ENCODE measurements at places on chromosomes 11 and 22.

GRCh38 chr11:123258877-123259276, 63.8 kb upstream of the CLMP start:
- DNase-seq: no peak

GRCh38 chr11:59262177-59262818, 49.6 kb upstream of the MPEG1 start:
- no peak for DNase-seq

GRCh38 chr11:125591649-125592304, 875 bp upstream of the STT3A start:
- peak; percentile 38 for DNase-seq

DNA sequence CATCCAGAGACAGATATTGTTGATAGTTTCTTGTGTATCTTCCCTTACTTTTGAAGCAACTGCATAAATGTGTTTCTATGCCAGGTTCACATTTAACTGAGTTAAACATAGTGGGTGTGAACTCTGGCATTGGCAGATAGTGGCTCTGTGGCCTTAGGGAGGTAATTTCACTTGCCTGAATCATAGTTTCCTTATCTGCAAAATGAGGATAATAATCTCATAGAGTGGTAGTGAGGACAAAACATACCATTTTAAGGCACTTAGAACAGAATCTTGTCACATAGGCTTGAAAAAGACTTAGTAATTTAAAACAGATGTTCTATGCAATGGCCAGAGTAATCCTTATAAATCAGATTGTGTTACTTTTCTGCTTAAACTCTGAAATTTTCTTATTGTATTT, 56.4 kb upstream of the SYN3 start:
- DNase-seq: no peak

DNA sequence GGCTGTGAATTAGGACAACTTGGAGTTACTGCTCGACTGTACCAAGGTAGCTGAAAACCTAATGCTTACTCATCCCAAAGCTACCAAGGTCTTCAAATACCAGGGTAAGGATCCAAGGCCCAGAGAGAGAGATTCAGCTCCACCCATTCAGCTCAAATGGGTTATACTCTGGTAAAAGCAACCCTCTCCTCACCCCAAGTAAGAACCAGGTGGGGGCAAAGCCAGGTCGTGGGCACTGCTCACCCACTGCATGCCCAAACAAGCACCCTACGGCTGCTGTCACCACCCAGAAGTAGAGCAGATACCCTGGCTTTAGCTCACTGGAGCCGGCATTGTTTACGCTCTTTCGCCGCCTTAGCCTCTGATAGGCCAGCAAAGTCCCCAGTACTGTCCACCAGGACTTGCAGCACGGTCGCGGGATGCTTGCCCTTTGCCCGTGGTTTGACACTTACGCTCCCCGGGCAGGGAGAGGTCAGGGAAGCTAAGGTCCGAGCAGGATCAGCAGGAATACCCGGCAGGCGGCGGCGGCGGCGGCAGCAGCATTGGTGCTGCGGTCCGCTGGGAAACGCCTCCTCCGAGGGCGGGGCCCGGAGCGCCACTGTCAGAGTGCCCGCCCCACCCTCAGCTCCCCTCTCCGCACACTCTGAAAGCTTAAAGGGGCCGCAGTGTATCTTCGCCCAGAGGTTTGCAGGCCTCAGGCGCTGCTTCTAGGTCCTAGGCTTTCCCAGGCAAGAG, 19.6 kb downstream of the CKAP5 start:
- peak; percentile 65 for DNase-seq

DNA sequence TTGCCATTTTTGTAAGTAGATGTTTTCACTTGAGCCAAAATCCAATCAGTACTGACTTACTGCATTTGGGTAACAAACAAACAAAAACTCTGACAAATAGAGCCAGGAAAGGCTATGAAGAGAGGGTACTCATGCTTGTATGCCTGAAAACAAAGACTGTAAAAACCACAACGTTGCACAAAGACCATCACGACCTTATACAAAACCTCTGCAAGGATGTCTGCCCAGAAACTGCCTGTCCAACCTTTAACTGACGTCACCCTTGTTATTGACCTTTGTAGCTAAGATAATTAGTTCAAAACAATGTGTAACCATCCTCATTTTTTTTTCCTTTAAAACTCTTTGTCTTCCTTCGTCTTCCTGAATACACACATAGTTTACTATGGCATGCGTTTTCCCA, 804 bp upstream of the CREBZF start:
- no peak for DNase-seq

- no peak for DNase-seq
Observed at GRCh38 chr11:129700701-129701100, 114.9 kb upstream of the TMEM45B start.

DNA sequence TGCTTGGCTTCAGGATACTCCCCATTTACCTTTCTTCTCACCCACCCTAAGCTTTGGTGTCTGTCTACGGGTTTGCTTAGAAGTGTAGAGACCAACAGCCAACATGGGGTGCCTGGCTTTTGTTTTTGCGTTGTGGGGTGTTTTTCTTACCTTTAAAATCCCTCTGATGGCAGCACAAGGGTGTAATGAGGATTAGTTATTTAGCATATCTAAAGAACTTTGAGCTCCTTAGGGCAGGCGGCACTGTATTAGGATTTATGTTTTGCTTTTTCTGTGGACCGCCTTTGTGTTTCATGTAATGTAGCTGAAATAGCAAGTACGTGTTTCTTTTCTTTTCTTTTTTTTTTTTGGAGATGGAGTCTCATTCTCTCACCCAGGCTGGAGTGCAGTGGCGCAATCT, 8.9 kb downstream of the AP2A2 start:
- no peak for DNase-seq

DNA sequence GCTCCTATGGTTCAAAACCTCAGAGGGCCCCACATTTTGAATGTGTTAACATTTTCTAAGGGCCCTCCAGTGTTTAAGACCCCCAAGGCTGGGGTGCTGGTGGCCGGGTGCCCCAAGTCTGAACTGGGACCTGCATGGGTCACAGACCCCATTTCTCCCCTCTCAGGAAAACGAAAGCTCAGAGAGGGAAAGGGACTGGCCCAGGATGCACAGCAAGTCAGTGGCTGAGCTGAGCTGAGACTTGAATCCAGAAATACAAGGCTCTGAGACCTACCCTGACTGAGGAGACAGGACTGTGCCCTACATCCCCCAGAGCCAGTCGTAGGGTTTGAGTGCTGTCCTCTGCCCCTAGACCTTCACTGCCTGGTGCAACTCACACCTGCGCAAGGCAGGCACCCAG, 4.2 kb downstream of the ACTN3 start:
- DNase-seq: no peak

- no peak for DNase-seq
Observed at GRCh38 chr11:115895594-115895993, 391.4 kb upstream of the CADM1 start.

DNA sequence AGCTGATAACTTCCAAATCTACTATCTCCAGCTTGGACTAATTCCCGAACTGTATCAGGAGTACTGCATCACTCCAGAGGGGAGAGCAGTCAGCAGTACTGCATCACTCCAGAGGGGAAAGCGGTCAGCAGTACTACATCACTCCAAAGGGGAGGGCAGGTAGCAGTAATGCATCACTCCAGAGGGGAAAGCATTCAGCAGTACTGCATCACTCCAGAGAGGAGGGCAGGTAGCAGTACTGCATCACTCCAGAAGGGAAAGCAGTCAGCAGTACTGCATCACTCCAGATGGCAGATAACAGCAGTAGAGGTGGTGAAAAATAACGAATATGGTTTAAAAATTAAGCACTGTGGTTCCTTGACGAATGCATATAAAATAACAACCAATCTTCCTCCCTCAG, 8.4 kb downstream of the CWC15 start:
- DNase-seq: no peak

- DNase-seq: no peak
Observed at GRCh38 chr11:83540112-83540675, 254.0 kb upstream of the CCDC90B start.

DNA sequence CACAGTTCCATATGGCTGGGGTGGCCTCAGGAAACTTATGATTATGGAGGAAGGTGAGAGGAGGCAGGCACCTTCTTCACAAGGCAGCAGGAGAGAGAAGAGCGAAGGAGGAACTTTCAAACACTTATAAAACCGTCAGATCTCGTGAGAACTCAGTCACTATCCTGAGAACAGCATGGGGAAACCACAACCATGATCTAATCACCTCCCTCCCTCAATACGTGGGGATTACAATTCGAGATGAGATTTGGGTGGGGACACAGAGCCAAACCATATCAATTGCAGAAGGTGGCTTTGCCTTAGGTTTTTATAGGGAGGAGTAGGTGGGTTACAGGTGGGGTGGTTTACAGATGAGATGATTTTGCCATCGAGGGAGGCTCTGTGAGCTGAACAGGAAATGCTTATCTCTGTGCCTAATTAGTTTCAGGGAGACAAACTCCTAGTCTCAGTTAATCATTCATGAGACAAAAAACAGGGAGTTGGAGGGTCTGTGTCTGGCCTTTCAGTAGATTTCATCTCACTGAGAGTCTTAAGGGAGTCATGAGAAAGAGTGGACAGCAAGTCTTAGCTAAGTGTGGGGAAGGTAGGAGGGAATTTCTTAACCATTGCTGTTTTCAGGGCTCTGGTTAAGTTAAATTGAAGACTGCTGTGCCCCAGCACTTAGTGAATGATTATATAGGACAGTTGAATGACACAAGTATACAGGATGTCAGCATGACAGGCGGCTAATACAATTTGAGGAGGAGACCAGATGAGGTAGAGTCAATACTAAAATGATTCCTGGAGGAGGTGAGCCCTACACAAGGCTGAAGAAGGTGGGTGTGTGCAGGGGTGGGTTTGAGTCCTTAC, 47.7 kb downstream of the CWC15 start:
- DNase-seq: no peak

DNA sequence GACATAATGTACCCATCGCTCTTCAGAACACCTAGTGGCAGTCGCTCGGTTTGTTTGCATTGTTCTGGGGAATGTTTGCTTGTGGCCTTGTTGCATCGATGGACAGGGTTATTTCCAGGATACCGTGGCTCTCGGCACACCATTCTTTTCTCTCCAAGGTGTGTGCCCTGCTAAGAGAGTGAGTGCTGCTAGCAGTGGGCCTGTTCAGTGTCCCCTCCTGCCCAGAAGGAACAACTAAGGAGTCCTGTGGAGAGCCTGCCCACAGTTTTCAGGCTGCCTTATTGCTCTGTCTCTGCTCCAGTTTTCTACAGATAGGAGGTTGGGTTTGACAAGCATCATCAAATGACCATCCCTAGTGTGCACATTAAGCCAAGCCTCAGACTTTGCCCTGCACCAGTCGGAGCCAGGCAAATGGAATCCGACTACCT, 1.4 kb downstream of the CRY2 start:
- no peak for DNase-seq

- no peak for DNase-seq
Observed at GRCh38 chr11:17602105-17603001, 55.3 kb downstream of the OTOG start.

DNA sequence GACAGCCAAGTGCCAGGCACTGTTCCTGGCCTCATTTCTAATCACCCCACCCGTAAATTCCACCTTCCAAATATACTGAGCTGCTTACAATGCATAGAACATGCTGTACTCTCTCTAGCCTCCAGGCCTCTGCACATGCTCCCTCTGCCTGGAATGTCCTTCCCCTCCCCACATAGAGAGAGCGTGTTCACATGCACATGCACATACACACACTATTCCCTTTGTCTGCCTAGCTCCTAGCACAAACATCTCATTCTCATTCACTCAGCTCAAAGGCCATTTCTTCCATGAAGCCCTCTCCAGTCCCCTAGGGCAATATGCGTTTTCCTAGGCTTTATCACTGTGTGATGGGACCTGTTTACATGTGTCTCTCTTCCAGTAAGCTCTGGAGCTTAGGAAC, 144.6 kb downstream of the WT1 start:
- DNase-seq: no peak

GRCh38 chr11:4546878-4547277, 1.9 kb downstream of the OR52M1 start:
- no peak for DNase-seq

DNA sequence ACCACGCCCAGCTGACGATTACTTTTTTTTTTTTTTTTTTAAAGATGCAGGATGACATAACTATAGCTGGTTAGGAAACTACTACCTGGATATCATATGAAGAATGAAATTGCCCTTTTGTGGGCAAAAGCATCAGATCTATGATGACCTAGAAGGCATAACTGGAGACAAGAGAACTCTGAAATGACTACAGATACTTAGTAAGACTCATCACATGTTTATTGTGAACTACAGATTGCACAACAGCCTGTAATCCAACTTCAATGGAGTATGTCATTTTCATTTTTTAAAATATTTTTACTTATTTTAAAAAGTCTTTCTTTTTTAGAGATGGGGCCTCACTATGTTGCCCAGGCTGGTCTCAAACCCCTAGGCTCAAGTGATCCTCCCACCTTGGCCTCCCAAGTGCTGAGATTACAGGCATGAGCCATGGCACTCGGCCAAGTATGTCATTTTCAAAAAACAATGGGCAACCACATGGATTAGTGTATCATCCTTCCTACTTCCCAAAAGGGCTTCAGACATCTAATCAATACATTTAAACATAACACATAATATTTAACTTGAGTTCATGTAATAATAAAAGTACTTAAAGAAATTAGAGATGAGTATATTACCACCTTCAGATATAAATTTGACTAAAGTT, 3.3 kb downstream of the MTMR2 start:
- no peak for DNase-seq

GRCh38 chr11:129894278-129895125, 876 bp downstream of the NFRKB start:
- DNase-seq: no peak

DNA sequence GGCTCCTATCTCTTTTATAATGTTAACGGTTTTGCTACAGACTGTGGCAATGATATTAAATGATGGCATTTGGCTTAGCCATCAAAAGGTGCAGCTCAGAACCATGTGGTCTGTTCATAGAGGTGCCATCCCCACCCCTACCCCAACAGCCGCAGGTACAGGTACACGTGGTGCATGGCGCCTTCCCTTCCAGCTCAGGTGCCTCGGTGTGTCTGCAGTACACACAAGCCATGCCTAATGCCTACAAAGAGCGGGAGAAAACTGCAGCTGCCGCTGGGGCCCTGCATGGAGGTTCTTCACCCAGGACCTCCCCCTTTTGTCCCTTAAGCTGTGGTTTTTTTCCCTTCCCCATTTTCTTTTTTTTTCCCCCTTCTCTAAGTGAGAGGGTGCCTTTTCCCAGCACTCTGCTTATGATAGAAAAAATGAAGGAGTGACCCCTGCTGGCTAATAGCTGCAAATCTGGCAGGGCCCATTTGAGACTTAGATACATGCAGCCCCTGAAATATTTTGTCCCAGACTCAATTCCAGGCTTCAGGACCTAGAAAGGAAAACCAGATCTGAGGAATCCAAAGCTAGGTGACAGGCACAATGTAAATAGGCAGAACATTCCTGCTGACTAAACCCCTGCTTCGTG, 6.5 kb downstream of the OR52M1 start:
- no peak for DNase-seq

GRCh38 chr22:47591709-47592108, 829.3 kb downstream of the TBC1D22A start:
- no peak for DNase-seq

DNA sequence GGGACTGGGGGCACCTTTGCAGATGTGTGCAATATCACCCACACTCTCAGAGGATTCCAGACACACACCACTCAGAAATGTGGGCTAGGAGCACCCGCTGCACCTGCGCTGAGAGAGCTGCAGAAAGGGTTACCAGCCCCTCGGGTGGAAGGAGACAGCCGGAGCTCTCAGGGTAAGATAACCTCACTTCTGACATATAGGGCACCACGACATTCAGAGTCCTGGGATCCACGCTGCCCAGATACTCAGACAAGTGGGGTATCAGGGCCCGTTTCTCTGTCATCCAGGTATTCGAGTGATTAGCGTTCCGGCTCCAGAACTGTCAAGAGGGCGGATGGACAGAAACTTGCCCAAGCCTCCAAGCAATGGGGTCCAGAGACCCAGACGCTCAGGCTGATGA, 6.2 kb upstream of the SYT8 start:
- DNase-seq: no peak

Measured in activated T-helper 2 cell treated with anti-CD3 and anti-CD28 coated beads, Interferon-gamma antibody, Interleukin-2, Interleukin-4, amounts not matched to agents 10 μg/mL and 5 μg/mL and 100 μg/mL, durations not matched to agents 14 hours and 24 hours and 36 hours (primary cell).